Type B pancreatic cell (in vitro differentiated cells): ENCODE measurements at places on chromosomes 11 and 22.

DNA sequence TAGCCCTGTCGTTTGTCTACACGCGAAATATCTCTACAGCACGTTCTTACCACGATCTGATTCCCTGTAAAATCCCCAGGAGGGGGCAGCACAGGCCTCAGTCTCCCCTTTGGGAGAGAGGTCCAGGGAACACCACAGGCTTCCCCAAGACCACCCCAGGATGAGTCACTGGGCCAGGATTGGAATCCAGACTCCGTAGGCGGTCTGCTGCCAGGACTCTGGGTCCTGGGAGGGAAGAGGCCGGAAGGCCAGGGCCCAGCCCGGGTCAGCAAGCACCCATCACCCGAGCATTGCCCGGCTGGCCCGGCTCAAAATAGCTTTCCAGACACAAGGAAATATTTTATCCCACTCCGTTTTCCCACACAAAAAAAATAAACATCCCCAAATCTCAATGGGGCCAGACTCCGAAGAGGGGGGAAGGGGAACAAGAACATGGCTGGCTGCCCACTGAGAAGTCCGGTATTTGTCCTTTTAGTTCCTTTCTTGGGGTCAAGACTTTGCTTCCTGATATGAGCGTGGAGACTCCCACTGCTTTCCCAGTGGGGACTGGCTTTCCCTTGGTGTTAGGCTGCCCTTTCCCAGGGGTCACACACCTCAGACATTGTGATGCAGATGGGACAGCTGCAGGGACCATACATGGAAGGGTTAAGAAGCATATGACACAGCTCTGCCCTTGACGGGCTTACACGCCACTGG lies 91.3 kb downstream of the LRRC32 start:
- no peak for DNase-seq
- peaks cover 16% of the 10 kb centered on the region for H3K4me1 ChIP-seq
- H3K27ac ChIP-seq, result peak overlapping the region; percentile 80
- H3K27me3 ChIP-seq, result no peaks in the 10 kb centered on the region
- no peak overlapping the region for H3K4me3 ChIP-seq

DNA sequence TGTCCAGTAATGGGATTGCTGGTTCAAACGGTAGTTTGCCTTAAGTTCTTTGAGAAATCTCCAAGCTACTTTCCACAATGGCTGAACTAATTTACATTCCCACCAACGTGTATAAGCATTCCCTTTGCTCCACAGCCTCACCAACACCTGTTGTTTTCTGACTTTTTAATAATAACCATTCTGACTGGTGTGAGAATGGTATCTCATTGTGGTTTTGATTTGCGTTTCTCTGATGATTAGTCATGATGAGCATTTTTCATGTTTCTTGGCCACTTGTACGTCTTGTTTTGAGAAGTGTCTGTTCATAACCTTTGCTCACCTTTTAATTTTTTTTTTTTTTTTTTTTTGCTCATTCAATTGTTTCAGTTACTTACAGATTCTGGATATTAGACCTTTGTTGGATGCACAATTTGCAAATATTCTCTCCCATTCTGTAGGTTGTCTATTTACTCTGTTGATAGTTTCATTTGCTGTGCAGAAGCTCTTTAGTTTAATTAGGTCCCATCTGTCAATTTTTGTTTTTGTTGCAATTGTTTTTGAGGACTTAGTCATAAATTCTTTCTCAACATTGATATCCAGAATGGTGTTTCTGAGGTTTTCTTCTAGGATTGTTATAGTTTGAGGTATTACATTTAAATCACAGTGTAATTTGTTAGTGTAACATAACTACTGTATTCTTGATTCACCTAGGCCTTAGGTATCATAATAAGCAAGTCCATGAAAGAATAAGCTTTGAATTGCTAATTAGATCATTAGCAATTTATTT lies 33.0 kb downstream of the CCDC34 start:
- H3K36me3 ChIP-seq, result peaks cover 18% of the 10 kb centered on the region
- no peak for DNase-seq
- H3K27me3 ChIP-seq, result no peaks in the 10 kb centered on the region
- peaks cover 3% of the 10 kb centered on the region for H3K4me1 ChIP-seq
- H3K4me3 ChIP-seq, result no peak overlapping the region
- H3K27ac ChIP-seq, result no peak overlapping the region

GRCh38 chr11:129427376-129427775 lies 51.7 kb downstream of the BARX2 start:
- H3K27me3 ChIP-seq, result no peaks in the 10 kb centered on the region
- peaks cover 15% of the 10 kb centered on the region for H3K36me3 ChIP-seq
- DNase-seq, result no peak
- H3K4me1 ChIP-seq, result peaks cover 14% of the 10 kb centered on the region
- no peak overlapping the region for H3K4me3 ChIP-seq

GRCh38 chr22:26669060-26669481 lies 11.7 kb downstream of the MIAT start:
- peaks cover 17% of the 10 kb centered on the region for H3K4me1 ChIP-seq
- DNase-seq, result no peak
- H3K27me3 ChIP-seq, result peaks cover 9% of the 10 kb centered on the region
- H3K36me3 ChIP-seq, result no peaks in the 10 kb centered on the region
- H3K27ac ChIP-seq, result no peak overlapping the region

- H3K27me3 ChIP-seq, result peaks cover 10% of the 10 kb centered on the region
- no peaks in the 10 kb centered on the region for H3K36me3 ChIP-seq
- no peak for DNase-seq
- H3K4me1 ChIP-seq, result peaks cover 11% of the 10 kb centered on the region
- H3K27ac ChIP-seq, result no peak overlapping the region
These were observed 10.4 kb upstream of the LAYN start for GRCh38 chr11:111530091-111530490.
